ENCODE measurements at places on chromosomes 1 and 21.

DNA sequence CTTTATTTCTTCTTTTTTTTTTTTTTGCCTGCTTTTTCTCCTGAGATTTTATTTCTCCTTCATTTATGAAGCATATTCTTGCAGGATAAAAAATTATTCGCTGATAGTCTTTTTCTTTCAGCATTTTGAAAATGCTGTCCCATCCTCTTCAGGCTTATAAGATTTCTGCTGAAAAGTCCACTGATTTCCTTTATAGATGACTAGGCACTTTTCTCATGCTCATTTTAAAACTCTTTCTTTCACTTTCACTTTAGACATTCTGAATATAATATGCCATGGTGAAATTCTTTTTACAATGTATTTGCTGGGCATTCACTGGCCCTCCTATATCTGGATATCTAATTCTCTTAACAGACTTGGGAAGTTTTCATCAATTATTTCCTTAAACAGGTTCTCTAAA is 25.5 kb upstream of the GTF2B start:
- no peak overlapping the region for H3K4me3 ChIP-seq
- H3K27ac ChIP-seq: no peak overlapping the region
- no peak for DNase-seq
- no peaks in the 10 kb centered on the region for H3K36me3 ChIP-seq
- H3K27me3 ChIP-seq: no peaks in the 10 kb centered on the region
- H3K4me1 ChIP-seq: no peaks in the 10 kb centered on the region

- no peaks in the 10 kb centered on the region for H3K4me1 ChIP-seq
- no peaks in the 10 kb centered on the region for H3K36me3 ChIP-seq
- H3K27me3 ChIP-seq: peaks cover 8% of the 10 kb centered on the region
- no peak for DNase-seq
- no peak overlapping the region for H3K27ac ChIP-seq
Observed at GRCh38 chr1:179831225-179831624, 46.4 kb downstream of the TOR1AIP2 start.

DNA sequence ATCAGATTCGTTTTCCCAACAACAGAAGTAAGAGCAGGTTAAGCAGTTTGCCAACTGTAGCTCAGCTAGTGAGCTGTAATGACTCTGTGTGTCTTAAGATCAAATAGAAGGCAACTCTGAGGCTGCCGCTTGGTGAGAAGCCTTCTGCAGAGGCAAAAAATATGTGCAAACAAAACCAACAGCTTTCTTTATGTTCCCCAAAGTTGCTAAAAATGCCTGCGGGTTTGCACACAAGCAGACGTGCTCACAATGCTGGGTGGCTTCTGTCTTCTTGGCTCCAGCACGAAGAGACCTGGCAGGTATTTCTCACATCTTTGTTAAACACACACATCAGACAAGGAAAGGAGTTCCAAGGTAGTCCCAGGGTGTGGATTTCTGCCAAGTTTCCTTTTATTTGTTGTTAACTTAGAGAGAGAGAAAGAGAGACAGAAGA is 158.9 kb upstream of the JUN start:
- DNase-seq: no peak
- H3K4me1 ChIP-seq: no peaks in the 10 kb centered on the region
- no peaks in the 10 kb centered on the region for H3K36me3 ChIP-seq
- H3K27ac ChIP-seq: no peak overlapping the region

- no peak overlapping the region for H3K27ac ChIP-seq
- no peaks in the 10 kb centered on the region for H3K36me3 ChIP-seq
- no peaks in the 10 kb centered on the region for H3K27me3 ChIP-seq
- H3K4me3 ChIP-seq: no peak overlapping the region
- no peak for DNase-seq
- no peaks in the 10 kb centered on the region for H3K4me1 ChIP-seq
Observed at GRCh38 chr1:208446271-208446691, 202.1 kb upstream of the PLXNA2 start.

GRCh38 chr1:211336161-211336560 is 9.5 kb downstream of the TRAF5 start:
- no peak overlapping the region for H3K4me3 ChIP-seq
- DNase-seq: no peak
- H3K27me3 ChIP-seq: no peaks in the 10 kb centered on the region
- H3K4me1 ChIP-seq: peaks cover 4% of the 10 kb centered on the region
- H3K36me3 ChIP-seq: no peaks in the 10 kb centered on the region

DNA sequence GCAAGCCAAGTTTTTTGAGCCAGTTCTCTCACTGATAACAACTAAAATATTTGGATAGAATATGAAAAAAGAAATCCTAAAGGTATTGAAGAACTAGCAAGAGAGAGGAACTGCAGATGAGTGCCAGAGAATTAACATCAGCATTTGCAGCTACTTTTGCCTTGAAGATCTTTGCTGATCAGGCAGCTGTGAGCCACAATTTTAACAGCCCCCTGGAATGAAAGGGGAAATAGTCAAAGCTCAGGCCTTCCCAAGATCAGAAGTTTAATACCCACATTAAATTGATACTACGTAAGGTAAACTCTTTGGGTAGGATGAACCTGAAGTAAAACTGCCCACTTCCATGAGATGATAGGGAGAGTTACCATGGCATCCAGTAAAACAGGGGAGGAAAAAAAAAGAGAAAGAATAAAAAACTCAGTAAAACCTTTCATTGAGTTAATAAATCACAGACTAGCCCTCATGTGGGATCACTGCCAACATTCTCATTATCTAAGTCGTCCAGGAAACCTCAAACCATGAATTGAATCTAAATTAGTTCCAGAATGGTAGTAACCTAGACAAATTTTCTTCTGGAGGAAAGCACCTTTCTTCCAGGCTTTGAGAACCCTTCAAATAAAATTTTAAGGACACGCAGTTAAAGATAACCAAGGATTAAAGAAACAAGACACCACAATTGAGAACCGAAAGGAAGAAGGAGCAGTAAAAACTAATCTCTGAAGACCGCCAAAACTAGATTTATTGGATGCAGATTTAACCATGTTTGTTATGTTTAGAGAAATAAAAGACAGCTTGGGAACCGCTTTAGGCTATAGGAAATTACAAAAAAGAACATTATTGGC is 28.3 kb downstream of the SCP2 start:
- peak; percentile 92 for DNase-seq
- H3K36me3 ChIP-seq: no peaks in the 10 kb centered on the region
- peaks cover 2% of the 10 kb centered on the region for H3K4me1 ChIP-seq

- H3K36me3 ChIP-seq: no peaks in the 10 kb centered on the region
- no peaks in the 10 kb centered on the region for H3K4me1 ChIP-seq
- no peaks in the 10 kb centered on the region for H3K27me3 ChIP-seq
- H3K27ac ChIP-seq: no peak overlapping the region
- no peak for DNase-seq
- no peak overlapping the region for H3K4me3 ChIP-seq
Observed at GRCh38 chr1:86339014-86339812, 56.9 kb downstream of the ODF2L start.

DNA sequence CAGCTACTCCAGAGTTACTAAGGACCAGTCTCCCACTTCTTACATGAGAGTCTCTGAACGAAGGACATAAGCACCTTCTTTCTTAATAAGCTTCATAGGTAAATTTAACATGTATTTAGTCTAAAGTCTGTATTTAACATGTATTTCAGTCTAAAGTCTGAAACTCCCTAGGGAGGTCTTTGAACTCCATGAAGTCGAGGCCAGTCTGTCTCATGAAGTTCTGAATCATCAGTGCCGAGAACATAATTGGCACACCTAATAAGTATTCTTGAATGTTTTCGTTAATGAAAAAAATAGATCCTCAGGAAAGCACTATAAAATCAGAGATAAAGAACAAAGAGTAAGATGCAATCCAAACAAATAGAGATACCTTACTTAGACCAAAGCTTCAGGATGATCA is 945.5 kb downstream of the TTLL7 start:
- H3K27ac ChIP-seq: no peak overlapping the region
- H3K4me3 ChIP-seq: no peak overlapping the region
- no peaks in the 10 kb centered on the region for H3K36me3 ChIP-seq
- H3K4me1 ChIP-seq: no peaks in the 10 kb centered on the region
- no peaks in the 10 kb centered on the region for H3K27me3 ChIP-seq
- no peak for DNase-seq

- no peak overlapping the region for H3K4me3 ChIP-seq
- H3K27me3 ChIP-seq: no peaks in the 10 kb centered on the region
- H3K27ac ChIP-seq: no peak overlapping the region
- H3K4me1 ChIP-seq: peaks cover 8% of the 10 kb centered on the region
Observed at GRCh38 chr1:157132616-157133167, 5.5 kb downstream of the ETV3 start.

DNA sequence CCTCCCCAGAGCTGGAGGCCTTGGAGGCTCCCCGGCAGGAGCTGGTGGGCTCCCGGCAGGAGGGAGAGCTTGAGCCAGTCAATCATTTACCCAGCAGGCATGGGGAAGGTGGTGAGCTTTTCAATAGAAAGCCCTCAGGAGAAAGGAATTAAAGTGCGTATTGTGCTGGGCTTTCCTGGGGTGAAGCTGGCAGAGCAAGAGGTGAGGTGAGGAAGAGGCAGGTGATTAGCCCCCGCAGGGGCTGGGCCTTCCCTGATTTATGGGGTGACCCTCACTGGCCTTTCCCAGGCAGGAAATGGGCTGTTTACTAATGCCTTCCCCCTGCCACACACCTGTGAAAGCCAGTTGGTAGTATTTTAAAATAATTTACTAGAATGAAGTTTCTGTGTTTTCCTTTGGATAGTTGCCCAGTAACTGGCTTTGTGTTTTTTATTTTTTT is 25.8 kb downstream of the CLDN14 start:
- no peaks in the 10 kb centered on the region for H3K4me1 ChIP-seq
- H3K27ac ChIP-seq: no peak overlapping the region
- H3K36me3 ChIP-seq: no peaks in the 10 kb centered on the region
- no peak overlapping the region for H3K4me3 ChIP-seq
- H3K27me3 ChIP-seq: no peaks in the 10 kb centered on the region
- no peak for DNase-seq

DNA sequence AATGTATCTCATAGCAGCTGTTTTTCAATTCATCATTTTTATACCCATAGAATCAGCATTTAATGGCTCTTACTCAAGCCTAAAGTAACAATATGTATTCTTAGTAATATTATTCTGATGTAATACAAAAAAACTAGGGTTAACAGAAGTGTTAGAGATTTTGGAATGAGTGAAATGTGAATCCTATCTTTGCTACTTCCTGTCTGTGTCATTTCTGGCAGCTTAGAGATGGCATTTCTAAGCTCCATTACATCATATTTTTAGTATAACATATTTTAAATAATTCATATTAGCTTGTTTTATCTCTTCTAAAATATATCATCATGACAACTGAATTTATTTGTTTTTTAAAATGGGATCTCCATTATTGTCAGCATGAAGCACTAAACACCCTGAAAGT is 90.2 kb downstream of the LRRC7 start:
- H3K27me3 ChIP-seq: no peaks in the 10 kb centered on the region
- H3K4me3 ChIP-seq: no peak overlapping the region
- DNase-seq: peak; percentile 8
- no peaks in the 10 kb centered on the region for H3K36me3 ChIP-seq

- H3K4me3 ChIP-seq: no peak overlapping the region
- no peaks in the 10 kb centered on the region for H3K36me3 ChIP-seq
- no peaks in the 10 kb centered on the region for H3K27me3 ChIP-seq
- H3K27ac ChIP-seq: no peak overlapping the region
Observed at GRCh38 chr1:68314151-68314780, 81.9 kb upstream of the WLS start.

- H3K27ac ChIP-seq: no peak overlapping the region
- no peak for DNase-seq
- H3K27me3 ChIP-seq: no peaks in the 10 kb centered on the region
- no peaks in the 10 kb centered on the region for H3K36me3 ChIP-seq
- H3K4me3 ChIP-seq: no peak overlapping the region
- no peaks in the 10 kb centered on the region for H3K4me1 ChIP-seq
Observed at GRCh38 chr21:40129809-40130208, 262.6 kb downstream of the PCP4 start.

DNA sequence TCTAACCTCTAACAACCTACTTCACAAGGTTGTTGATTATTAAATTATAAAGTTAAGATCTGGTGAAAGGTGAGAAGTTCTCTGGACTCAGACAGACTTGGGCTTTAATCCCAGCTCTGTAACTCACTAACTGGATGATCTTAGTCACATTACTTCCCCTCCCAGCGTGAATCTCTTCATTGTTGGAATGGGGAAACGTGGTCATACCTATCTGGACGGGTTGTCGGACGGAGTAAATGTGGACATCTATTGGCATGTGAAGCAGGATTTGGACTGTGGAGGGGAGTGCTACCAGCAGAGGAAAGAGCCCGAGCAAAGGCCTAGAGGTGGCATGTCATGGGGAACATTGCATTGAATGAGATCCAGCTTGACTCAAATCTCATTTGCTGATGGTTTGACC is 45.1 kb upstream of the RPL11 start:
- H3K27ac ChIP-seq: no peak overlapping the region
- DNase-seq: no peak
- peaks cover 15% of the 10 kb centered on the region for H3K27me3 ChIP-seq
- no peaks in the 10 kb centered on the region for H3K36me3 ChIP-seq
- H3K4me1 ChIP-seq: no peaks in the 10 kb centered on the region

- H3K27ac ChIP-seq: no peak overlapping the region
- no peaks in the 10 kb centered on the region for H3K27me3 ChIP-seq
- H3K4me3 ChIP-seq: no peak overlapping the region
- H3K4me1 ChIP-seq: no peaks in the 10 kb centered on the region
Observed at GRCh38 chr1:121525355-121525754, 340.6 kb downstream of the SRGAP2C start.

GRCh38 chr1:179798864-179799516 is 55.9 kb downstream of the FAM163A start:
- no peak overlapping the region for H3K27ac ChIP-seq
- no peaks in the 10 kb centered on the region for H3K4me1 ChIP-seq
- H3K27me3 ChIP-seq: no peaks in the 10 kb centered on the region
- H3K4me3 ChIP-seq: no peak overlapping the region
- no peaks in the 10 kb centered on the region for H3K36me3 ChIP-seq

GRCh38 chr1:167065471-167065870 is 24.7 kb downstream of the GPA33 start:
- H3K4me1 ChIP-seq: no peaks in the 10 kb centered on the region
- H3K4me3 ChIP-seq: no peak overlapping the region
- H3K27ac ChIP-seq: no peak overlapping the region
- H3K36me3 ChIP-seq: no peaks in the 10 kb centered on the region

GRCh38 chr21:36576441-36576840 is 96.5 kb upstream of the CLDN14 start:
- no peak for DNase-seq
- no peak overlapping the region for H3K27ac ChIP-seq
- H3K4me1 ChIP-seq: no peaks in the 10 kb centered on the region
- no peaks in the 10 kb centered on the region for H3K36me3 ChIP-seq
- no peak overlapping the region for H3K4me3 ChIP-seq

DNA sequence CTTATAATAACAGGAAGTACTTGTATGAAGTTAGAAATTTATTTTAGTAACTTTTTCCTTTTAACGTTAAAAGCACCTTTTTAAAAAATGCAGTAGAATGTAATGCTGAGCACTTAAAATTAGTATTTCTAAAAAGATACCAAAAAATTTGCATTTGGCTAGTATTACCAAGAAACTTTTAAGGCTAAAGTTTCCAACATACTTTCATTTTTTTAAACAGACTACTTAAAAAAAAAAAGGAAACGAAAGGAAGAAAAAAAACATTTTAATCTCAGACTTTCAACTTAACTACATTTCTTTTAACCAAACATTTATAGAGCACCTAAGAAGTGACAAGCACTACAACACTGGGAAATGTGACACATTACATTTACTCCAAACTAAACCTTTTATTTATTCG is 2.8 kb downstream of the ARID4B start:
- H3K4me1 ChIP-seq: no peaks in the 10 kb centered on the region
- DNase-seq: no peak
- H3K27me3 ChIP-seq: no peaks in the 10 kb centered on the region
- no peaks in the 10 kb centered on the region for H3K36me3 ChIP-seq
- H3K27ac ChIP-seq: no peak overlapping the region
